Large intestine (tissue), 12 donors: ENCODE measurements at places on chromosomes 2 and 18.

DNA sequence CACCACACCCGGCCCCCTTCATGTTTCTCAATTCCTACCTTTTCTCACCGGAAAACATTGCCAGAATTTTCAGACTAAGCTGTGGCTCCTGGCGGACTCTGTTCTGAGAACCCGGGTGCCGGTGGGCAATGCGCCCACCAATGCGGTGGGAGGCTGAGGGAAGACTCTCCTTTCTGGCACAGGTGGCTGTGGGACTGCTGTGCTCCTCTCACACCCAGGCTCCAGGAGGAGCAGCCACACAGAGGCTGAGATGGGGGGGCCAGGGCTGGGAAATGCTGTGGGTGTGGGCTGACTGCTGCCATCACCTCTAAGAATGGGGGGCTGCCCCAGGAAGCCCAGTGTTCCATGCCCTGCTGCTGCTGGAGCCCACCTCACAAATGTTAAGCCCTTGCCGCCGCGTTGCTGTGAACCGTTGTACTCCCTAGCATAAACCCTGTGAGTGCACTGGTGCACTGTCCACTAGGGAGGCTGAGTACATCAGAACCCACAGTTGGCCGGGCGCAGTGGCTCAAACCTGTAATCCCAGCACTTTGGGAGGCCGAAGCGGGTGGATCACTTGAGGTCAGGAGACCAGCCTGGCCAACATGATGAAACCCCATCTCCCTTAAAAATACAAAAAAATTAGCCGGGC is 152.6 kb downstream of the LDLRAD4 start:
- no peak overlapping the region for H3K4me3 ChIP-seq
- peaks cover 10% of the 10 kb centered on the region for H3K4me1 ChIP-seq
- no peak for DNase-seq
- H3K27ac ChIP-seq = no peak overlapping the region
- H3K27me3 ChIP-seq = no peaks in the 10 kb centered on the region
- H3K36me3 ChIP-seq = no peaks in the 10 kb centered on the region

GRCh38 chr2:1370461-1370860 is 42.8 kb upstream of the TPO start:
- DNase-seq = no peak
- H3K4me3 ChIP-seq = no peak overlapping the region
- H3K27ac ChIP-seq = no peak overlapping the region
- H3K27me3 ChIP-seq = no peaks in the 10 kb centered on the region

- no peak overlapping the region for H3K4me3 ChIP-seq
- DNase-seq = no peak
- no peaks in the 10 kb centered on the region for H3K36me3 ChIP-seq
- H3K27ac ChIP-seq = no peak overlapping the region
Measured at GRCh38 chr2:230930149-230930780, 5.2 kb upstream of the GPR55 start.

GRCh38 chr2:51629406-51629805 is 597.5 kb upstream of the NRXN1 start:
- no peak overlapping the region for H3K4me3 ChIP-seq
- H3K27ac ChIP-seq = no peak overlapping the region
- H3K4me1 ChIP-seq = no peaks in the 10 kb centered on the region
- no peaks in the 10 kb centered on the region for H3K27me3 ChIP-seq
- H3K36me3 ChIP-seq = no peaks in the 10 kb centered on the region

DNA sequence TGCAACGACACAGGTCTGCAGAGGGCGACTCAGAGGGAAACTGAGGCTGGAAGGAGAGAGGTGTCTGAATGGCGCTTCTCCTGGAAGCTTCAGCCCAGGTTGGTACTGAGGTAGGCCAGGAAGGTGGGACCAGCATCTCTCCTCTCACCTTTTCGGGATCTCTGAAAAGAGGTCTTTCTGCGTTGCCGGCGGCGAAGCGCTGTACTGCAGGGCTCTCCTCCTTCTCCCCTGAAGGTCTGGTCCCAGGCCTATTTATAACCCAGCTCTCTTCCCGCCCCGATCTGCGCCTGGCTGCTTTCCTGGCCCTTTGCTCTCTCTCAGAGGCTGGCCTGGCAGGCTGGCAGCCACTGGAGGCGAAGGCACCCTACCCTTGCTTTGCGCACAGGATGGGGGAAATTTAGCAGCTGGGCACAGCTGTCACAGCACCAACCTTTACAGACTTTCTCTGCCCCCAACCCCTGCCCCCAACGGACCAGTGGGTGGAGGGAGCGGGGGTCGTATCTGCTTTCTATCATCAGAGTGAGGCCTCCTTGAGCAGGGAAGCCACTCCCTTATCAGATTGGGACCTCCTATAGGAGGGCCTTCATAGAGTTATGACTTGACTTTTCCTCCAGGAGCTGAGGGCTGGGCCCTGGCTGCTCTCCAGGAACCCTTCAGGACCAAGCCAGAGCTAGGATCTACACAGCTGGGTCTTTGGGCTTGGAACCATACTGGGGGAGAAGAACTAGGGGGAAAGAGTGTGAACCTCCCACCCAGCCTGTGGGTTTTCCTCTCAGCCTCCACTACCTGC is 1.1 kb downstream of the DYSF start:
- DNase-seq = no peak
- no peak overlapping the region for H3K27ac ChIP-seq
- peaks cover 52% of the 10 kb centered on the region for H3K27me3 ChIP-seq
- H3K4me1 ChIP-seq = peaks cover 18% of the 10 kb centered on the region
- H3K36me3 ChIP-seq = no peaks in the 10 kb centered on the region

DNA sequence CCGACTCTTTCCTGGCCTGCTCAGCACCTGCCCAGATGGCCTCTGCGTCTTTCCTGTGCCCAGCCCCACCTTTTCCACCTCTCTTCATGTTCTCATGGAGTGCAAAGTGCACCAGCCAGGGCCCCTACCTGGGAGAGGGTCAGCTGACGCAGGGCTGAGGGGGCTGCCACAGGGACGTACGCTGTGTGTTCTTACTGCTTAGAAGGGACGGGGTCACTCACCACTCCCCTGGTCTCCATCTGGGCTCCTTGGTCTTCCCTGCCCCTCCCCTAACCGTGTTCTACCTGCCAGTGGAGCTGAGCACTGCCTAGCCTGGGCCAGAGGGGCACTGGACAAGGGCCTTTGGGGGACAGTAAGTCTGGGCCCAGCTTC is 8.6 kb downstream of the ERFE start:
- peaks cover 34% of the 10 kb centered on the region for H3K36me3 ChIP-seq
- H3K4me3 ChIP-seq = no peak overlapping the region
- H3K27me3 ChIP-seq = peaks cover 23% of the 10 kb centered on the region
- H3K27ac ChIP-seq = no peak overlapping the region
- no peak for DNase-seq

GRCh38 chr2:121071034-121071504 is 213.9 kb downstream of the TFCP2L1 start:
- H3K4me1 ChIP-seq = peaks cover 11% of the 10 kb centered on the region
- H3K27me3 ChIP-seq = peaks cover 70% of the 10 kb centered on the region
- peak; percentile 37 for DNase-seq
- H3K27ac ChIP-seq = no peak overlapping the region
- H3K4me3 ChIP-seq = no peak overlapping the region

DNA sequence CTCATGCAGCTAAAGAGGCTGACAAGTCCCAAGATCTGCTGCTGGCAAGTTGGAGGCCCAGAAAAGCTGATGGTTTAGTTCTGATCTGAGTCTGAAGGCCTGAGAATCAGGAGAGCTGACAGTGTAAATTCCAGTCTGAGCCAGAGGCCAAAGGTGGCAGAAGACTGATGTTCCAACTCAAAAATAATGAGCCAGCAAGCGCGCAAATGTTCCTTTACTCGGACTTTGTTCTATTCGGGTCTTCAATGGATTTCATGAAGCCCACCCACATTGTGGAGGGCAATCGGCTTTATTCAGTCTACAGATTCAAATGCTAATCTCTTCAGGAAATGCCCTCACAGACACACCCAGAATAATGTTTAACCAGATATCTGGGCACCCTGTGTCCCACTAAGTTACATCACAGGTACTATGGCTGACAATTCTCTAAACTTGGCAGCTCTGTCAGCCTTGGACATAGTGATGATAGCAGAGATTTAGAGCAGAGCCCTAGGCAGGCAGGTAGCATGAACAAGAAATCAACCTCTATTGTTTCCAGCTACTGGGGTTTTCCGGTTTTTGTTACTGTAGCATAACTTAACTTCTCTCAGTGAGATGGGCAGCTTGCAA is 318.5 kb downstream of the HRH4 start:
- H3K27me3 ChIP-seq = no peaks in the 10 kb centered on the region
- DNase-seq = peak; percentile 68
- H3K27ac ChIP-seq = peak overlapping the region; percentile 78

DNA sequence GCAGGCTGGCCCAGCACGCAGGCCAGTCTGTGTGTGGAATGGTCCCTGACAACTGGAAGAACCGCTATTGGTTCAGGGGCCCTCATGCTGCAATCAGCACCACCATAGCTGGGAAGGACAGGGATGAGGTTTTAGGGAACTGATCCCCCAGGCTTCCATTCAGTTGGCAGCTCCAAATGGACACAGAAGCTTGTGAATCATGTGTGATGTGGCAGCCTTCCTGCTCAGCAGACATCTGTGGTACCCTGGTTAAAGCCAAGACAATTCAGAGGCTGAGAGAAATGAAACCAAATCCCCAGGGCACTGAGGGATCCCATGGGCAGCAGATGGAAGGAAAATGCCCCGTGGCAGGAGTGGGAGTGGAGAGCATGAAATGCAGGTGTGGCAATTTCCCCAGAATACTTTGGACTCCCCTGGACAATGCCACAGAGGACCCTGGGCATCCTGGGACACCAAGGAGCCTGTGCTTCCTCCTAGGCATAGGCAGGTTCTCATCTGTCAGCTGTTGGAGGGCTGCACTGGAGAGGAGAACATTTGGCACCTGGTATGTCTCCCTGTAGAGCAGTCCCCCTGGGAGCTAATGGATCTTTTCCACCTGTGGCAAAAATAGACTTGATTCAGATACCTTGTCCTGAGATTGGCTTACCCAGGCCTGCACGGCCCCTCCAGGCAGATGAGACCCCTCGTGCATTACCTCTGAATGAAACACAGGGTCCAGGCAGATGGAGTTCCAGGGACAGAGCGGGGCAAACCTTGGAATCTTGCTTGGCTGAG is 162.2 kb upstream of the BCL2L11 start:
- peaks cover 21% of the 10 kb centered on the region for H3K4me1 ChIP-seq
- no peaks in the 10 kb centered on the region for H3K36me3 ChIP-seq
- no peak overlapping the region for H3K4me3 ChIP-seq

DNA sequence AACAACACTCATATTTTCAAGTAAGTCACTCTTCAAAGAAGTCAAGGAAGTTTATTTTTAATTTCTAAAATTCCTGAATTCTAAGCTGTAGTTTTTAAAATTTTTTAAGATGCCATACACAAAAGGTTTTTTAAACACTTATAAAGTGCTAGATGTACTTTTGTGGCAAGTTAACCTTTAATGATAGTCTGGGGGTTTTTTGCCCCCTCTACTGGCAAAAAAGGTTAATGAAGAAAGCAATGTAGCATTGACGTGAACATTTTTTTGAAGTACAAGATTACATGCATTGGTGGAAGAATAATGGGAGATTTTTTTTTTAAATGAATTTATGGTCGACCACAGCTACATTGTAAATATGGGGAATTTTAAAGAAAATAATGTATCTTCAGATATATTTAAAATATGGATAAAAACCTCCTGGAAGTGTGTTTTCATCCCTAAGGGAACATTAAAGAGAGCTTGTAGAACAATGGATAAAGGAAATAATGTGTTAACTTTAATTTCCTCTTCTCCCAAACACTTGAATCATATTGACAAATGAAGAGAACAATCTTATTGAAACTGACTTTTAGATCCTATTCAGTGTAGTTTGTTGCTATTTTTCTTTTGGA is 12.6 kb downstream of the ITPRID2 start:
- H3K36me3 ChIP-seq = peaks cover 53% of the 10 kb centered on the region
- no peak for DNase-seq
- peaks cover 5% of the 10 kb centered on the region for H3K4me1 ChIP-seq

- no peak overlapping the region for H3K27ac ChIP-seq
- H3K27me3 ChIP-seq = peaks cover 2% of the 10 kb centered on the region
- no peaks in the 10 kb centered on the region for H3K36me3 ChIP-seq
- DNase-seq = no peak
Measured at GRCh38 chr2:235270291-235270690, 223.6 kb upstream of the AGAP1 start.

- no peak overlapping the region for H3K4me3 ChIP-seq
- no peak for DNase-seq
- H3K27ac ChIP-seq = no peak overlapping the region
- no peaks in the 10 kb centered on the region for H3K4me1 ChIP-seq
- H3K27me3 ChIP-seq = no peaks in the 10 kb centered on the region
- H3K36me3 ChIP-seq = peaks cover 47% of the 10 kb centered on the region
Measured at GRCh38 chr2:43943809-43944452, 51.9 kb downstream of the LRPPRC start.

- H3K4me1 ChIP-seq = no peaks in the 10 kb centered on the region
- no peak for DNase-seq
- no peak overlapping the region for H3K27ac ChIP-seq
- no peaks in the 10 kb centered on the region for H3K36me3 ChIP-seq
- H3K27me3 ChIP-seq = no peaks in the 10 kb centered on the region
Measured at GRCh38 chr2:223090540-223091235, 38.7 kb downstream of the KCNE4 start.

DNA sequence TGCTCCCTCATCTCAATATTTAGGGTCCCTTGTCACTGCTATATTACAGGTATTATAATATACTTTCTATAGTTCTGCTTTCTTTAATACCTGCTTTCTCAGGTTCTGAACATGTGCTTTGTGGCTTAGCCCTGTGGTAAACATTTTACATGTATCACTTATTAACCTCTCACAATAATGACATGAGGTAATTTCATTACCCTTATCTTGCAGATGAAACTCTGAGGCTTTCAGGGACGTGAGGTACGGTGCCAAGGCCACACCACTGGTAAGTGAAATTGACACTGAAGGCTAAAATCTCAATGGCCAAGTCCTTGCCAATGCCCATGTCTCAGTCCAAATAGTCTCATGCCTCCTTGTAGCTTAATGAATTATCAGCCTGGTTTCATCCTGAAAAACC is 21.7 kb downstream of the LINC00305 start:
- no peak overlapping the region for H3K27ac ChIP-seq
- no peak for DNase-seq
- H3K4me3 ChIP-seq = no peak overlapping the region
- no peaks in the 10 kb centered on the region for H3K36me3 ChIP-seq
- H3K4me1 ChIP-seq = no peaks in the 10 kb centered on the region
- no peaks in the 10 kb centered on the region for H3K27me3 ChIP-seq

- no peak overlapping the region for H3K27ac ChIP-seq
- no peaks in the 10 kb centered on the region for H3K36me3 ChIP-seq
- H3K27me3 ChIP-seq = peaks cover 5% of the 10 kb centered on the region
- no peak for DNase-seq
Measured at GRCh38 chr18:8474661-8475060, 134.6 kb upstream of the RAB12 start.

- H3K36me3 ChIP-seq = no peaks in the 10 kb centered on the region
- H3K4me1 ChIP-seq = no peaks in the 10 kb centered on the region
- no peak overlapping the region for H3K27ac ChIP-seq
- H3K4me3 ChIP-seq = no peak overlapping the region
Measured at GRCh38 chr2:71607151-71607889, 154.0 kb downstream of the DYSF start.

- no peak overlapping the region for H3K4me3 ChIP-seq
- H3K27me3 ChIP-seq = no peaks in the 10 kb centered on the region
- no peaks in the 10 kb centered on the region for H3K36me3 ChIP-seq
- H3K4me1 ChIP-seq = peaks cover 9% of the 10 kb centered on the region
- DNase-seq = no peak
Measured at GRCh38 chr2:37874470-37874869, 50.6 kb upstream of the RMDN2 start.
